ENCODE measurements at places on chromosomes 5 and 9.

- DNase-seq, result no peak
Observed at GRCh38 chr5:43255704-43256103, 57.5 kb downstream of the HMGCS1 start.

- no peak for DNase-seq
Observed at GRCh38 chr9:135883410-135884089, 23.8 kb downstream of the CAMSAP1 start.

DNA sequence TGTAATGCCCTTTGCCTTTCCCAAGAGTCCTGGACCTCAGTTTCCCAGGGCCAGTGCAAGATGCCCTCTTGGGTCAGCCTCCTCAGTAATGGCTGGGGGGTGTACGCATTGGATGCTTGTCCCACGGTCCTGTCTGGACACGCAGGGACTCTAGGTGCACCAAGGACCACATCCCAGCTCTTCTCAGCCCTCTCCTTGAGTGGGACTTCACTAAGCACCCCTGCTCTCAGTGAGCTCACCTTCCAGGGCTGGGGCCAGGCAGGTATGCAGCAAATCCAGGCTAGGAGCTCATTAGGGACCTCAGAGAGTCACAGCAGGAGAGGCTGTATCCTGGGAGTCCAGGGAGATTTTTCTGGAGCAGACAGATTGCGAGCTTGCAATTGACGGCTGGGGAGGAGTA is 59.8 kb downstream of the MACROH2A1 start:
- no peak for DNase-seq

DNA sequence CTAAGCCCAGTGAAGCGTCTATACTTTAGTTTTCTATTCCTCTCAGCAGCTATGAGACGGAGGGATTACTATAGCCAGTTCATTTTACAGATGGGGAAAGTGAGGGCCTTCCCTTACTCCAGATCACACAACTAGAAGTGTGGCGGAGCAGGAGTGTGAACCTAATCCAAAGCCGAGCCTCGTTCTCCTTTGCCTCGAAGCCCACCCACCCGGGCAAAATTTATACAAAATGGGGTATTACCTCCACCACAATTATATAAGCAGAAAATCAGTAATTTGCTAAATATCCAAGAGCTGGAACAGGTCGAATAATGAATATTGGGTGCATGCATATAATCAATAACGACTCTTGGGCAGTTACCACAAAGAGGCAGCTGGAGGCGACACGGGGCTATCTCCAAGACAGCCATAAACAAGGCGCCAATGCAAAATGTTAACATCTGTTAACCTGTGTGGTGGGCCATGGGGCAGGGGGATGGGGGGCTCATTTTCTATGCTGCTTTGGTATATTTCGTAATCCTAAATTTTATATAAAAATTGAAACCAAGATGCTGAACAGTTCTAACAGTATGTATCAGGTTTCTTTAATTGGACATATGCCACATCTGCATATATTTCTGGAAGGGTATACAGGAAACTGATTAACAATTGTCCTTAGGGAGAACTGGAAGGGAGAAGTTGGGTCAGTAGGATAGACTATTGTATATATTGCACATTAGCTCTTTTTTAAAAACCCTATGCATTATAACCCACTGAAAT is 1.2 kb upstream of the RNF44 start:
- no peak for DNase-seq

- DNase-seq, result no peak
Observed at GRCh38 chr9:98667005-98667640, 41.6 kb downstream of the GABBR2 start.

DNA sequence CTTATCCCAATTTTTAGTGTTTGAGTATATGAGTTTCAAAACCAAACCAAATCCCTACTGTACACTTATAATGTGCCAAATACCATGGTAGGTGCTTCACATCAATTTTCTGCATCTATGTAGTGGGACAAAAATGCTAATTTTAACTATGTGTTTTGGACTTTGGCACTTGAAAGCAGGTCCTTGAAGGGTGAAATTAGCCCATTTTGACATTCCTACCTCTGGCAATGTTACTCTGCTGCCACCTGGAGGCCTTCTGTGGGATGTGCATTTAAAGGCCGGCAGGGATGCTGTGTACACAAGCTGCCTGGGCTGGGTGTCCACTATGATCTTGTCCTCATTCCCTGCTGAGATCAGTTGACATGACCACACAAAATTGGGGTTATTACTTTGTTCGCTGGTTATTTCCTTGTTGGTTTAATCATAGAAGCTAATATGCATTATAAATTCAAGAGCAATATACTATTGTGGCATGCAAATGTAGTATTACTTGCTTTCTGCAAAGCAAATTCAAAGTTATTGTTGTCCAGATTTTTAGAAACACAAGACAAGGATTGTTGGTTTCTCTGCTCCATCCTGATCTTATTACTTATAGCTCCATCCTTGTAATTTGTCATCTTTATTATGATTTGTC is 166.8 kb downstream of the ARHGEF28 start:
- peak; percentile 36 for DNase-seq

GRCh38 chr9:109163194-109163593 is 3.9 kb downstream of the FRRS1L start:
- no peak for DNase-seq

- no peak for DNase-seq
Observed at GRCh38 chr5:96141749-96142148, 180.1 kb upstream of the ELL2 start.

- DNase-seq, result no peak
Observed at GRCh38 chr5:45281081-45281480, 415.1 kb downstream of the HCN1 start.

Measured in stimulated activated CD4-positive, alpha-beta T cell treated with anti-CD3 and anti-CD28 coated beads, Interleukin-4, amount 100 ng/mL, for 4 hours (primary cell).